GOT3 (cell line): ENCODE measurements at places on chromosomes 4 and X.

DNA sequence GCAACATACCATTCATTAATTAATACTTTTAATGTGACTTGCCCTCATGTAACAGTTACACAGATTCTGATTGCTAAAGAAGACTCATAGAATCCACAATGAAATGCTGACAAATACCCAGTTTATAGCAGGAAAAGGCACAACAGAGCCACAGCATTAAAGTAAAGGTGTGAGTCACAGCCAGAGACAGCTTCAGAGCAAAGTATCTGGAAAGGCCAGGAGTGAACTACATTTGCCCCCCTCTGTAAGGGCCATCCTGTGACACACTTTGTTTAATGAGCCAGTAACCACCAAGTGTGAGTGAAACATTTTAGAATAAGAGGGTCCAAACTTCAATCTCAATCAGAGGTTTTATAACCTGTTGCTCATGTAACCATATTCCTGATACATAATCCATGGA is 133.8 kb upstream of the TACR3 start:
- no peak for DNase-seq

DNA sequence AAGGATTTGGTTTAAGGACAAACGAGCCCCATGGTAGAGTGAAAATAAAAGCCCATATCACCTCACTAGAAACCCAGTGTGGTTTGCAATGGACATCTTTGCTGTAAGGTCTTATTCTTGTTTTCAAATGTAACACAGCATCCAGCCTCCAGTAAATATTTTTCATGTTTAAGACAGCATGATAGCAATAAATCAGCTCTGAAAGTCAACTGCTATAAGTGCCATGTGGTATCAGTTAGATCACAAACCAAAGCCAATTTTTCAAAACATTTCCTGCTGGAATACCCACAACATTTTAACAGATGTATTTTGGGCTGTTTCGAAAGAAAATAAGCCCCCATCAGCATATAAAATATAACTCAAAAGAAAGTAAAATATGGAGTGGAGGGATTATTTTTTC is 24.0 kb upstream of the SCML1 start:
- no peak for DNase-seq

GRCh38 chr4:115529126-115529525 is 415.7 kb upstream of the NDST4 start:
- no peak for DNase-seq

- DNase-seq: no peak
Measured at GRCh38 chrX:72100051-72100755, 31.5 kb downstream of the RTL5 start.

- no peak for DNase-seq
Measured at GRCh38 chr4:75057369-75057768, 124.5 kb downstream of the PARM1 start.

- DNase-seq: no peak
Measured at GRCh38 chrX:133645977-133646718, 230.9 kb upstream of the GPC4 start.

DNA sequence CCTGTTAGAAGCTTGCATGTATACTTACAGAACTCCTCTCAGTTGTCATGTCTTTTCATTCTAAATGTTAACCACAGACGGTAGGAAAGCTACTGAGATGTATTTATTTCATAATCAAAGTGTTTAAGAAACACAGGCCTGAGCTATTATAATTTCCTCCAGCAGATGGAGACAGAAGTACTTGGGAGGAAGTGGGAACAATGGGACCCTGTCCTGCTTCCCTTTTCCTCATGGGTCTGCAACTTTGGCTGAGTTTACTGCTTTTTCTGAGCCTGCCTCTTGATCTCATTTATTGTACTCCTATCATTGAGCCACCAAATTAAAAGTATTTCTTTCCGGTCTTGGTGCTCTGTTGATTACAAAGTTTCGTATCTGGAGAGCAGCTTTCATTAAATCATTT is 67.7 kb upstream of the SPANXN2 start:
- no peak for DNase-seq

GRCh38 chr4:24764345-24764744 is 31.0 kb upstream of the SOD3 start:
- DNase-seq: no peak

GRCh38 chrX:81003491-81004185 is 194.0 kb upstream of the BRWD3 start:
- DNase-seq: no peak

DNA sequence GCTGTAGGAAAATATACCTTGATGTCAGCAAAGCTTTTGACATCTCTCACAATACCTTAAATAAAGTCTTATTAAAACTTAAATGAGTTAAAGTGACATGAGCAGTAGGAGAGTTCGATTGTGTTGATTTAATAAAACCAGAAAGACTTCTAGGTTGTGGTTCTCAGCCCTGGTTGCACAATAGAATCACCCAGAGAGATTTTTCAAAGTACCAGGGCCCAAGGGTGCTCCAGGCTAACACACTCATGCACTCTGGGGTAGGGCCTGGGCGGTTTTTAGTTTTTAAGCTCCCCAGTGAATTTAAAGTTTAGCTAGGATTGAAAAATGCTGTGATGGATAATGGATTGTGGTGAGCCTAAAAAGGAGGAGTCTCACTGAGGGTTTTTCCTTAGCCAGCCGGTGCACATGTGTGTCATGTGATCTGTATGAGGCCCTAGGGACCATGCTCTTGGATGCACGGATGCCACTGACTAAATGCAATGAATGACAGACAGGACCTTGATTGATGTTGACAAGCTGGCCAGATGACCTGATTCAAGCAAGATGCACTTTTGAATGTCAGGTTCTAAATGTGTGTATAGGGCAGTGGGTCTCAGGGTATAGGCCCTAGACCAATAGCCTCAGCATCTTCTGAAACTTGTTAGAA is 185.0 kb downstream of the PTTG2 start:
- no peak for DNase-seq

GRCh38 chr4:139301821-139302611 is at the start of gene NDUFC1:
NDUFC1 (minus strand) TSS chr4:139302477; CDS start chr4:139295798, 6,679 bp downstream.
- DNase-seq: no peak

DNA sequence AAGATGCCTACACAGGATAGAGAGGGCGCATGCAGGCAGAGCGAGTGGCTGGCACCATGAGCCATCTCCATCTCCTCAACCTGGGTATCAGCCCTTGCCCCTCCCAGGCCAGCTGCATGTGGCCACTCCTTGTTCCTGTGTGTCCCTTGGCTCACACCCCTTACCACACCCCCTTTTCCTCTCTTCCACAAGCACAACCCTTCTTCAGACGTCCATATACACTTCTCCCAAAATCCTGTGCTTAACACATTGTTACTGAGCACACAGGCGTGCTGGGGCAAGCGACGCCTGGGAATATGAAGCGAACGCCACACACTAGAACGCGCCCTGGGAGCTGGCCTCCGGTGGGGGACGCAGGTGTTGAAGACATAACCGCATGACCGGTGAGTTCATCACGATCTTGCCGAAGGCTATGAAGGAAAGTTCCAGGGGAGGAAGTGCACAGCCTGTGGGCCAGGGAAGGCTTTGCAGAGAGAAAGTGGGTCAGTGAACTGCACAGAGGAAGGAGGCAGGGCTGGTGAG is 19.1 kb upstream of the KIAA0232 start:
- no peak for DNase-seq

GRCh38 chr4:53601251-53601764 is 10.0 kb upstream of the LNX1 start:
- no peak for DNase-seq

DNA sequence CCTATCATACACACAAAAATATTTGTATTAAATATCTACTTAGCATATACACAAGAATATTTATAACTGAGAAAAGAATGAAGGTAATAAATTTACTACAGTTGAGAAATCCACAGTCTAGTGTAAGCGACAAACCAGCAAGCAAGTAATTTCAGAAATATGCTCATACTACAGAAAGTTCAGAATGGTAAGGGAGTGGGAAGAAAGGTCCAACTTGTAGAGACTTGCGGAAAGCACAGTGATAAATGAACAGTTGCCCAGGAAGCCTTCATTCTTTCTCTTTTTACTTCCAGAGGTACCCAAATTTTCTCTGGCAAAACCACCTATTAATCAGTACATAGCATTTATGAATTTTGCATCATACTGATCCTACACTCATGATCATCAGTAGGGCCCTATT is 438.1 kb upstream of the PCDH10 start:
- no peak for DNase-seq
